HFFc6 (cell line): ENCODE measurements at places on chromosomes 11 and 22. TPM values are rescaled to one million over a fixed set of nuclear protein-coding genes. Genes with fewer than 3 reads are reported as not detected.

The MYO7A gene
- not detected in 2 replicates for total RNA-seq

The RPLP2 gene
- 1,706 to 1,902 TPM (median 1,727 TPM) in 3 replicates for total RNA-seq

The TRPM5 gene
- not detected in 3 replicates for total RNA-seq

The RFPL2 gene
- not detected in 3 replicates for total RNA-seq

The RRAS2 gene
- total RNA-seq = 98.7 to 123 TPM (median 118 TPM) in 3 replicates

The OR52N4 gene
- total RNA-seq = not detected in 3 replicates

The MUC6 gene
- not detected in 2 replicates for total RNA-seq

The ANGPTL5 gene
- not detected in 3 replicates for total RNA-seq

The TYR gene
- not detected in 3 replicates for total RNA-seq

The SLC35E4 gene
- total RNA-seq = 6.1 to 7.7 TPM (median 6.3 TPM) in 3 replicates

The FGF4 gene
- not detected in 3 replicates for total RNA-seq

The KCNQ1 gene
- not detected in 3 replicates for total RNA-seq

The ADAMTS8 gene
- not detected in 3 replicates for total RNA-seq

The MIAT gene
- 0.37 to 0.71 TPM (median 0.57 TPM) in 3 replicates for total RNA-seq

DNA sequence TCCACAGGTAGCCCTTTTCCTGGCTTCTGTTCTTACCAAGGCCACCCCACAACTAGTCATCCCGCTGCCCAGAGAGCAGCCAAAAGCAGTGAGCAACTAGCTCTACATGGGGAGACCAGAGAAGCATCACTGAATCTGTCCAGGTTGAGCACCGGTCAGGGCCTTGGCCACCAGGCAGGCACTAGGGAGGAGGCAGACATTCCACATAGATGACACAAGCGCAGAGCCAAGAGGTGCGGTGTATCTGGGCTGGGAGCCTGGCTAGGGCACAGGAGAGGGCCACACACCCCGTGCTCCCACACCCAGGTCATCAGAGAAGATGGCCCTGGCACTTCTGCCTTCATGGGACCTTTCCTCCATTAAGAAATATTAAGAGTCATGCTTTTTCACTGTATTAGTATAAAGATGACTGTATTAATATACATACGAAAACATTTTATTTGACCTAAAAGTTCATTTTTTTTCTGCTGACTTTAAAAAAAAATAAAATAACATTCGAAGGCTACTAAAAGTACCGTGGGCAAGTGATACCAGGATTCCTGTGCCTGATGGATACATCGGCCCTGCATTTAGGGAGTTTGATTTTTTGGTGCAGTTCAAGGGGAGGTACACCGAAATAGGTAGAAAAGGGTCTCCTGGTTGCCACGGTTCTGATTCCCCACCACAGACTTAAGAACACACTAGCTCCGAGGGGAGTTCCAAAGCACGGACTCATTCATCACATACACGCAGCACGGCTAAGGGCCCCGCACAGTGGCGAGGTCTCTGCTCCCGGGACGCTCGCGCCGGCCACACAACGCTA, 1.2 kb downstream of the DGCR2 start:
- peaks cover 28% of the 10 kb centered on the region for H3K4me1 ChIP-seq
- no peaks in the 10 kb centered on the region for H3K36me3 ChIP-seq
- DNase-seq = peak; percentile 32
- H3K4me3 ChIP-seq = peak overlapping the region; percentile 93
- H3K27me3 ChIP-seq = peaks cover 5% of the 10 kb centered on the region; the same call in 1 of the 2 replicates
- H3K27ac ChIP-seq = peak overlapping the region; percentile 82

GRCh38 chr11:78196661-78197091, 8.0 kb downstream of the USP35 start:
- H3K4me3 ChIP-seq = no peak overlapping the region
- H3K27ac ChIP-seq = no peak overlapping the region
- no peak for DNase-seq
- H3K4me1 ChIP-seq = peaks cover 24% of the 10 kb centered on the region

DNA sequence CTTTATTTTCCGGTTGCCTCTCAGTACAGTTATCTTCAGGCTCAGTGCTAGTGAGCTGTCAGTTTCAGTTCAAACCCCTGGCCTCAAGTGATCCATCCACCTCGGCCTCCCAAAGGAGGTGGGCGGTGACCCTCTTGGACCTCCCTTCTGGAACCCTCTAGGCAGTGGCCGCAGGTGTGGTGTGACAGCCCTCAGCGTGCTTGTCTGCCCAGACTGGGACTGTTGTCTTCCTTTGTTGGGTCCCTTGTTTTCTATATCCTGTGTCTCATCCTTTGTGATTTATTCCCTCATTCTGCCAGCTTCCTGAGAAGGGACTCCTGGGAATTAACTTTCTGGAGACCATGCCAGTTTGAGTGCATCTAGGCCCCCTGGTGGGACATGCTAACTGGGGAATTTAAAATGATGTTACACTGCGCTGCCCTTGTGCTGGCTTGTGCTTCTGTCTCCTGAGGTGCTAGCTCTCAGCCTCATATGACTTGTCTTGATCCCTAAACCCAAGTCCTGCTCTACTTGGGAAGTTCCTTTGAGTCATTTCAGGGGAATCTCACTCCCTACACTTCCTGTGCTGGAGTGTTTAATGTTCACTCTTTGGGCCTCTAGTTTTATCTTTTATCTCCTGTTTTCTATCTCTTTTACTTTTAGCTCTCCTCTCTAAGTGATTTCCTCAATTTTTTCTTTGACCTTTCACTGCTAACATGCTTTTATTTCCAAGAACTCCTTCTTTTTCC, 19.4 kb downstream of the MED15 start:
- H3K27ac ChIP-seq = peak overlapping the region; percentile 95
- DNase-seq = peak; percentile 88
- peaks cover 40% of the 10 kb centered on the region for H3K36me3 ChIP-seq

GRCh38 chr11:115652094-115652493, 147.9 kb upstream of the CADM1 start:
- no peaks in the 10 kb centered on the region for H3K4me1 ChIP-seq
- no peaks in the 10 kb centered on the region; the same call in 1 of the 2 replicates for H3K27me3 ChIP-seq
- DNase-seq = no peak
- no peak overlapping the region for H3K27ac ChIP-seq
- no peaks in the 10 kb centered on the region for H3K36me3 ChIP-seq
- H3K4me3 ChIP-seq = no peak overlapping the region

DNA sequence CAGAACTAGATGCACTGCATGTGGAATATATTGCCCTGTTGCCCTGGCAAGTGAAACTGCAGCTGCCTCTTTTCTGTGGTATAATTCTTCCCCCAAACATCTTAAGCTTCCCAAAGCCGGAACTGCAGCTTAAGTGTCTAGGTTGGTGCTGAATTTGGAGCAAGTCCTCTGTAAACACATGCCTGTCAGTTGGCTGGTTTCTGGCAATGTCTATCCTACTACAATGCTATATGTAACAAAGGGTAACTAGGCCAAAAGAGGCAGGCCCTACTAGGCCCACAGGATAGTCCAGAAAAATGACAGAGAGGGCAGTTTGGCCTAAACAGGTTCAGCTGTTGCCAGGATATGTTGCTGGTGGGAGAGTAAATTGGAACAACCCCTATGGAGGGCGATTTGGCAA, 27.9 kb downstream of the ASCC2 start:
- H3K4me3 ChIP-seq = no peak overlapping the region
- H3K4me1 ChIP-seq = peaks cover 12% of the 10 kb centered on the region; the same call in 1 of the 2 replicates
- DNase-seq = no peak
- H3K27ac ChIP-seq = no peak overlapping the region; the same call in 1 of the 2 replicates
- H3K27me3 ChIP-seq = peaks cover 3% of the 10 kb centered on the region
- H3K36me3 ChIP-seq = peaks cover 26% of the 10 kb centered on the region

GRCh38 chr11:122360875-122361274, 244.9 kb upstream of the BLID start:
- no peak overlapping the region for H3K27ac ChIP-seq
- H3K36me3 ChIP-seq = peaks cover 9% of the 10 kb centered on the region; the same call in 1 of the 2 replicates
- H3K4me1 ChIP-seq = peaks cover 5% of the 10 kb centered on the region; the same call in 1 of the 2 replicates
- H3K27me3 ChIP-seq = peaks cover 18% of the 10 kb centered on the region
- no peak overlapping the region for H3K4me3 ChIP-seq

GRCh38 chr11:102559839-102560238, 29.3 kb upstream of the MMP7 start:
- no peak overlapping the region for H3K4me3 ChIP-seq
- peaks cover 23% of the 10 kb centered on the region for H3K27me3 ChIP-seq
- peaks cover 35% of the 10 kb centered on the region for H3K4me1 ChIP-seq
- H3K27ac ChIP-seq = no peak overlapping the region

- no peak for DNase-seq
- H3K36me3 ChIP-seq = no peaks in the 10 kb centered on the region
- H3K27ac ChIP-seq = no peak overlapping the region
- peaks cover 4% of the 10 kb centered on the region for H3K27me3 ChIP-seq
- H3K4me1 ChIP-seq = peaks cover 18% of the 10 kb centered on the region
- no peak overlapping the region for H3K4me3 ChIP-seq
Measured at GRCh38 chr22:20024225-20024624, 3.3 kb downstream of the TANGO2 start.

DNA sequence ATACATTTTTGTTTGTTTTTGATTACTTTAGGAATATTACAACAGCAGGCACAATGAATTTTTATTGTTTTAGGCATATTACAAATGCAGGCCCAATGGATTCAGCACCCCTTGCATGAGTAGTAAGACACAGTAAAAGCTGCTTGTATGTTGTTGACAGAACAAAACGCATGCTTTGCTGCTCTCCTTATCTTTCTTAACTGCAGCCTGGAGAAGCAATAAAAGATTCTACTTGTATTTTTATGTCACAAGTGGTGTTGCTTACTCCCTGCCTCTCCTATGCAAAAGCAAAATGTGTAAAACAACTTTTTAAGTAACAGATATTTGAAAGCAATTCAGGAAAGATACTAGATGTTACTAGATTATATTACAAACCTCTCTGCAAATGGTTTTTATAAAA, 73.9 kb downstream of the TRPC6 start:
- H3K27ac ChIP-seq = no peak overlapping the region
- no peak overlapping the region for H3K4me3 ChIP-seq
- no peaks in the 10 kb centered on the region for H3K36me3 ChIP-seq

DNA sequence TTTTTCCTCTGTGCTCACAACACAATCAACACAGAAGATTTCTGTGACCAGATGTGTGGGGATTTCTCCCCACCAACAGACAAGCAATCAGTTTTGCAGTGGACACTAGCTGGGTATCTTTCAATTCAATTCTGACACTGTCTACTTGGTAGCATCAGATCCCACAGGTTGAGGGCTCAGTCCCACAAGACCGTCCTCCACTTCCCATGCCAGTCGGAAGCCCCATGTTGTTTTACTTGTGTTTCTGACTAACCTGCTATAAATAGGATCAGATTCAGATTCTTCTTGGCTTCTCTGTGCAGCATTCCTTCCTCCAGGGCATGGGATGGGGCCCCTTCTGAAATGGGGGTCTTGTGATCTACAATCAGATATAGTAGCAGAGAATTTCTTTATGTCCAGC, 19.6 kb downstream of the ACER3 start:
- H3K27ac ChIP-seq = peak overlapping the region; percentile 46; the same call in 1 of the 2 replicates
- no peak for DNase-seq
- peaks cover 19% of the 10 kb centered on the region for H3K4me1 ChIP-seq
- no peaks in the 10 kb centered on the region for H3K27me3 ChIP-seq

- no peak overlapping the region for H3K27ac ChIP-seq
- DNase-seq = no peak
- peaks cover 11% of the 10 kb centered on the region; the same call in 1 of the 2 replicates for H3K36me3 ChIP-seq
- no peak overlapping the region for H3K4me3 ChIP-seq
Measured at GRCh38 chr11:17098658-17099057, 21.2 kb upstream of the RPS13 start.

DNA sequence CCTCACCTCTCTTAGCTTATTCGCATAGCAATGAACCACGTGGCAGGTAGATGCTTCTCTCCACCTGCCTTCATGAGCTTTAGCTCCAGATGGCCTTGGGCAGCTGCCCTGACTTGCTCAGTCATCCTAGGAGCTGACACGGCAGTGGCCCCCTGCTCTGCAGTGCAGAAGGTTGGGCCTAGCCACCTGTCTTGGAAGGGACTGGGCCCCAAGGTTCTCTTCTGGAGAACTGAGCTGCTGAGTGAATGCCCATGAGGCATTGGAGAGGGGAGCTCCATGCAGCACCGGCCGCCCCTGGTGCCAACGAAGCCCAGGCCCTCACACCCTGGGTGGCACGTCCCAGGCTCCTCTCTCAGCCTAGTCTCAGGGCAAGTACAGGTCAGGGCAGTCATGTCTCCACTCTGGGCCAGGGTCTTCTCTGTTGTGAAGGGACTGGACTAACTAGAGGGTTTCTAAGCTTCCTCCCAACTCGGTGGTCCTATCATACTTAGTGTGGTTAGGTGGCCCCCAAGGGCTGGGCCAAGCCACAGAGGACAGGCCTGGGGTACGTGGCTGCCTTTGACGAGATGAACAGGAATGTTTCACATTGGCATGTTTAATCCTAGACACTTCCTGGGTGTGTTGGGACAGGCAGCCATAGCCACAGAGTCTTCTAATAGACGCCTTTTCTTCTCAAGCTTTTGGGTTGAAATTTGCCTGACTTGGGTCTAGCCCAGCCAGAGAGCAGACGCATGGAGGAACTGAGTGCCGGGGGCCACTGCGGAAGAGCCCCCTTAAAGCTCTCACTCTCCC, 47.9 kb downstream of the ALX4 start:
- H3K27me3 ChIP-seq = peaks cover 4% of the 10 kb centered on the region
- no peaks in the 10 kb centered on the region for H3K36me3 ChIP-seq
- no peak overlapping the region for H3K4me3 ChIP-seq
- no peak for DNase-seq
- peaks cover 26% of the 10 kb centered on the region for H3K4me1 ChIP-seq
- no peak overlapping the region for H3K27ac ChIP-seq

- no peak overlapping the region for H3K27ac ChIP-seq
- DNase-seq = no peak
- H3K4me1 ChIP-seq = no peaks in the 10 kb centered on the region
- H3K27me3 ChIP-seq = peaks cover 41% of the 10 kb centered on the region
- no peaks in the 10 kb centered on the region for H3K36me3 ChIP-seq
Measured at GRCh38 chr22:43231724-43232034, 44.7 kb upstream of the TTLL12 start.

DNA sequence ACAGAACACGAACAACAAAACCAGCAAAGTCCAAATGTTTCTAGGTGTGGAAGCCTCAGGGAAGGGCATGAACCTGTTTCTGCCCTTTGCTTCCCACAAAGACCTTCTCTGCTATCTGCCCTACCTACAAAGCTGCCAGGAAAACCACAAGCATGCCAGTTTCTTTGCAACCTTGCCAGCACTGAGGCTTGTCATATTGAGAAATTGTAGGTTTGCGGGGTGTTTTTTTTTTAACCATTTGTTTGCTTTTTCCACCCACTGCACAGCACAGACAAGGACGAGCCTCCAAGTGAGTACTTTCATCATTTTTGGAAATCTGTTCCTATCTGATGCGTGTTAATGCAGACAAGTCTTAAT, 12.8 kb downstream of the PARVG start:
- no peaks in the 10 kb centered on the region for H3K36me3 ChIP-seq
- no peak overlapping the region for H3K27ac ChIP-seq
- no peaks in the 10 kb centered on the region for H3K4me1 ChIP-seq
- H3K27me3 ChIP-seq = peaks cover 23% of the 10 kb centered on the region
- no peak for DNase-seq

DNA sequence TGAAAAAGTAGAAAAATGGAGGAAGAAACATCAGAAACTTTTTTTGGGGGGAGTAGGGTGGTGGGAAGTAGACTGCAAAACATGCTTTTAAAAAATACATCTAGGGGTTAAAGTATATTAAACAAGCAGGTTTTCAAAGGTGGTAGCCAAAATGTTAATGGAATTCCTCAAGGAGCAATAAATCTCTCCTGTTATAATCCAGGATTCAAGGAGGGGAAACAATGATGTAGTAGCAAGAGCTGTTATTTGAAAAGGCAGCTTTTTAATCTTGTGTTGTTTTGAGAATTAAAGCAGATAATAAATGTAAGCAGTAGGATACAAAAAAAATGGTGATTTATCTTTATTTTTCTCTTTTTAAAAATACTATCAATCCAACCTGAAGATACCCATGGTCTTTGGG, 736.5 kb upstream of the CCDC90B start:
- no peak for DNase-seq
- H3K4me3 ChIP-seq = no peak overlapping the region
- peaks cover 12% of the 10 kb centered on the region; the same call in 1 of the 2 replicates for H3K4me1 ChIP-seq
- H3K36me3 ChIP-seq = no peaks in the 10 kb centered on the region
